ENCODE measurements at places on chromosomes 13 and 19. TPM values are rescaled to one million over a fixed set of nuclear protein-coding genes. Genes with fewer than 3 reads are reported as not detected.

Gene LRG1
- under 0.01 TPM for total RNA-seq

Gene ZNF418
- total RNA-seq, result 53.4 TPM

Gene CGB2
- total RNA-seq, result not detected

Gene PSPN
- total RNA-seq, result 3.7 TPM

Gene CGB3
- not detected for total RNA-seq

Gene CEACAM3
- not detected for total RNA-seq

Gene ZIC2
- total RNA-seq, result 2.4 TPM

Gene ACTMAP
- total RNA-seq, result under 0.01 TPM

Gene SCAMP4
- total RNA-seq, result 11.4 TPM

Gene AMH
- total RNA-seq, result 0.82 TPM

Gene VSTM1
- total RNA-seq, result not detected

Gene IL17D
- 12.6 TPM for total RNA-seq

Gene TRPC4
- total RNA-seq, result 14.7 TPM

Gene SPC24
- total RNA-seq, result 6.9 TPM

Gene SERP2
- total RNA-seq, result 26.1 TPM

Gene APOC1
- 2.9 TPM for total RNA-seq

Gene C13orf42
- total RNA-seq, result under 0.01 TPM

Gene RNF225
- not detected for total RNA-seq

Gene RFPL4AL1
- total RNA-seq, result not detected

Gene PGLYRP2
- total RNA-seq, result not detected

Gene PABPC3
- 0.41 TPM for total RNA-seq

Gene GPR12
- 39.5 TPM for total RNA-seq

Gene DBP
- 4.9 TPM for total RNA-seq

Gene FARP1
- 92.5 TPM for total RNA-seq

Gene KASH5
- not detected for total RNA-seq

Gene SLC10A2
- total RNA-seq, result under 0.01 TPM

Gene BCAM
- total RNA-seq, result 5.7 TPM

Gene RAB3A
- 42.0 TPM for total RNA-seq

Gene CHST8
- total RNA-seq, result 5.3 TPM

Gene SIGLEC5
- total RNA-seq, result under 0.01 TPM

Gene GARIN5A
- total RNA-seq, result 2.0 TPM

Gene CYP4F3
- total RNA-seq, result not detected

Gene ZNF792
- 13.9 TPM for total RNA-seq

Gene FREM2
- 1.6 TPM for total RNA-seq

Gene ZNF730
- 25.3 TPM for total RNA-seq

Gene KLK11
- total RNA-seq, result not detected

Gene C19orf85
- total RNA-seq, result not detected

Gene ZNF230
- total RNA-seq, result 11.0 TPM

Gene CCDC8
- total RNA-seq, result 2.4 TPM

Gene ZNF850
- total RNA-seq, result 6.1 TPM

Gene PSG2
- total RNA-seq, result not detected

Gene IRGC
- not detected for total RNA-seq

Gene CD79A
- not detected for total RNA-seq

Gene HSD17B14
- total RNA-seq, result 1.2 TPM

Gene LILRA2
- total RNA-seq, result under 0.01 TPM

Gene ONECUT3
- total RNA-seq, result not detected

Gene AMER2
- total RNA-seq, result 143 TPM

Measured in frontal cortex (tissue), 4 donors.